ENCODE measurements at places on chromosomes 3 and 15.
A peak's percentile ranks its signal among the peaks of the same experiment; 100 is the strongest.

DNA sequence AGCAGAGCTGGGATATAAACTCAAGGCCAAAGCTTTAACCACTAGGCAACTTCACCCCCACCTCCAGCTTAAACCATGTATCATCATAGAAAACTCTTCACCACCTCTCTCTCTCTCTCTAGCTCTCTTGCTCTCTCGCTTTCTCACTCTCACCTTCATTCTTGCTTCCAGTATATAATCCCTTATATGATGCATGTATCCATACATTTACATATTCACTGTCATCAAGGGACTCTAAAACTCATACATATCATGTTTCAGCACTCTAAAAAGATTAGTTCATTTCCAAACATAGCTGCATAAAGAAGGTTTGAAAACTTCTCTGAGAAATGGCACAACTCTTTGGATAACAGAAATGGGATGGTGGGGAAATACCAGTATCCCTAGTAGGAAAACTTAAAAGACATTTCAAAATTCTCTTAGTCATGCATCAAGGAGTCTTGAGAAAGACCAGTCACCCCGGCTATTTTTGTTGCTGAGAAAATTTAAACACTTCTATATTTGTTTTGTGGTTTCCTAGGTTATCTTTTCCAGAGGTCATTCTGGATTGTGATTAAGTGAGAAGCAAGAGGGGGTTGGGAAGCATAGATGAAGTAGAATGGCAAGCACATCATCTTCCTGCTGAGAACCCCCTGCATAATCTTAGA, 447.8 kb upstream of the THBS1 start:
- DNase-seq, result no peak

DNA sequence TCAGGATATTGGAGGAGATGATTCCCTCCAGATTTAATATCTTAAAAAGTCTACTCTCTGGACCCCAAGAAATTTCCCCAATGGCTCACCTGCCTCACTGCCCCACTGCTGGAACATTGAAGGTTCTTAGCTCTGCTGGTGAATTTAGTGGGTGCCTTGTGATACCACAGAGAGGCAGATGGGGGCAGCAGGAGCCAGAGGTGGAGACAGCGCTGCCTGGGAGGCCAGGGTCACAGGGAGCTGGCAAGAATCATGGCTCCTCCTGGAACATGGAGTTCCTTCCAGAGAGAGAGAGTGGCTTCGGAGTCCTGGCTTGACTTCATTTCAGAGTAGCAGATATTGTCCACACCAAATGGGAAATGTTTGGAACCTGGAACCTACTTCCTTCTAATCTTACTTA, 263.5 kb upstream of the CFAP20DC start:
- peak; percentile 41 for DNase-seq

DNA sequence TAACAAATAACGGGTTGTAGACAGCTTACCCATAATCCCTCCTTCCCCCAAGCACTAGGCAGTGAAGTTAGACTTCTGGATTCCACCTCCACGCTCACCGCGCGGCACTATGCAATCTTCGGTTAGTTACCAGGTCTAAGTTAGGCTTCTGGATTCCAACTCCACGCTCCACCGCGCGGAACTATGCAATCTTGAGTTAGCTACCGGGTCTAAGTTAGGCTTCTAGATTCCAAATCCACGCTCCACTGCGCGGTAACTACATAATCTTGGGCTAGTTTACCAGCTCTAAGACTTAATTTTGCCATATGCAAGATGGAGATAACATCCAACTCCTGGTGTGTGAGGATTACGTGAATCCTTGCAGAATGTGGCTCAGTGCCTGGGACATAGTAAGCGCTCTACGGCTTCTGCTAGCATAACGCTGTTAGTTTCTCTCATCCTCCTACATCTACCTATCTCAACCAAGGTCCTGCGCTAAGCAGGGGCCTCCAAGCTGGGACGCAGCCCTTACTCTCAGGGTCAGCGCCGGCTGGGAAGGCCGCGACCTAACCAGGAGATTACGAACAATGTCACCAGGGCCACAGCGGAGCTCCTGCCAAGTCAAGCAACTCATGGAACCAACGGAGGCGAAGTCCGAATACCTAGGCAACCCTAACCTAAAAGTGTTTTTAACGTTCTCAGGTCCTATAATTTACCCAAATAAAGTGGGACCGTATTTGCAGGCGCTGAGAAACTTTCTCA, 497 bp upstream of the RPLP1 start:
- DNase-seq, result no peak

GRCh38 chr3:194339840-194340239, 11.3 kb downstream of the CPN2 start:
- no peak for DNase-seq

DNA sequence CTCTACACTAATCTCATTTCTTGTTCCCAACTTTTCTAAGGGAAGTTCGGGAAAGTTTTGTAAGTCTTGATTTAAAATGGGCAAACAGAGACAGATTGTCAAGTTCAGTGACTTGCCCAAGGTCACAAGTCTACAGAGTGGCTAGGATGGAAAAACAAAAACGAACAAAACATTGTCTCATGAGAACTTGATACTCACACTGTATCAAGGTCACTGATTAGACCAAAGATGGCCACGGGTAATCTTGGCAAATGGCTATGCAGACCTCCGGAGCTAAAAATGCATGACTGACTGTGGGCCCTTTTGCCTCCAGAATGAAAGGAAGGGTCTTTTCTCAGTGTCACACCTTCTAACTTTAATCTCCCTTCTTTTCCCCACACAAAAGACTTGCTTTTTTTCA, 460.9 kb downstream of the FOXP1 start:
- no peak for DNase-seq

DNA sequence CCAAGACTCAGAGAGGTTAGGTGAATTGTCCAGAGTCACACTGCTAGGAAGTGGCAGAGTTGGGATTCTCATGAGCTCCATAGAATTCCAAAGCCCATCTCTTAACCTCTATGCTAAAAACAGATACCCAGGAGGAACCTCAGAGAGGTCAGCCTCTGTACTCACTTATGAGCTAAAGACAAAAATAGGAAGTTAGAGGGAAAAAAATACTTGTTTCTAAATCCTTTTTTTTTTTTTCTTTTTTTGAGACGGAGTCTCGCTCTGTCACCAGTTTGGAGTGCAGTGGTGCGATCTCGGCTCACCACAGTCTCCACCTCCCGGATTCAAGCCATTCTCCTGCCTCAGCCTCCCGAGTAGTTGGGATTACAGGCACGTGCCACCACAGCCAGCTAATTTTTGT, 31.4 kb downstream of the FSD2 start:
- no peak for DNase-seq

- DNase-seq, result no peak
Observed at GRCh38 chr3:109728861-109729494, 391.6 kb upstream of the DPPA4 start.

DNA sequence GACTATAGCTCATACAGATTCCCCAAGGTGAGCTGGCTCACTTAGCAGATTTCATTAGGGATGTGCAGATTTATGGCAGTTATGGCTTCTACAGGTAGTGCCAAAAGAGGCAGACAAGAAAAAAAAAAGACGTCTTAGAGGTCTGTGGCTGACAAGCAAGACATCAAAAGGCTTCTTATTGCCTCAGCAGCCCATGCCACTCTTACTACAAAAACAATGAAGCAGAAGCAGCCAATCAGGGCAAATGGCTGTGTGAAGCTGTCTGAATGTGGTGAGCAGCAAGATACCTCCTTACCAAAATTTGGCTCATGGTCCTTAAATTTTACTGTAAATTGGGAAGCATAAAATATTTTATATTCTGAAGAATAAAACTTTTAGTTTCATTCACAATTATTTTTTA, 557.5 kb upstream of the GOLIM4 start:
- no peak for DNase-seq

DNA sequence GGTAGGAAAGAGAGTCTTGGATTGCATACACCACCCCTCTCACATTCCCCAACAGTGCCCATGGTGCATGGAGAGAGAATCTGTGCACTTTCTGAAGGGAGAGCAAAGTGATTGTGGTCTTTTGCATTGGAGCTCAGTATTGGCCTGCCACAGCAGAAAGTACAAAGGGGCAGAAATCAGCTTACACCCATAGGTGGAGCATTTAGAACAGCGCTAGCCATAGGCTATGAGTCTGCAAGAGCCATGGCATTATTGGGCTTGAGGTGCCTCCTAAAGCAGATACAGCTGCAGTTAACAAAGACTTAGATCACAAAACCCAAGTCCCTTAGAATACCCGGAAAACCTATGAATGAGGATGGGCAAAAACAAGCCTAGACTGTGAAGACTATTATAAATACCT, 21.8 kb downstream of the SI start:
- DNase-seq, result no peak

DNA sequence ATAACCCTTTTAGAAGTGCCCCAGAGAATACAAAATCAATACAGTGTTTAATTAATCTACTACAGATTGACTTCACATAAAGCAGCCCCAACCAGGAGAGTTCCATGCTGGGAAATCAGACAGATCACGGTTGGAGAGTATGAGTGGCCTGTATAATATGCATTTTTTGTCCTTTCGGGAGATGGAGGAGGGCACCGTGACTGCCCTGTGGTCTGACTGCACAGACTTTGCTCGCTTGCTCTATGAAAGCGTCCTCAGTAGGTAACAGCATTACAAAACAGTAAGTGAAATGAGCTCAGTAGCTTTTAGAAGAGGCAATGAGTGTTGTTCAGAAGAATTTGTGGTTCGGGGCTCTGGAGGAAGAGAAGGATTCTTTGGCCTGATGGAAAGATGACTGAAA, 34.2 kb upstream of the SKIL start:
- no peak for DNase-seq

GRCh38 chr3:122619040-122619439, 41.6 kb downstream of the PARP15 start:
- DNase-seq, result no peak

- no peak for DNase-seq
Observed at GRCh38 chr15:69781411-69782125, 316.1 kb downstream of the TLE3 start.

Data from activated CD4-positive, alpha-beta T cell treated with anti-CD3 and anti-CD28 coated beads for 4 hours (primary cell).